NCI-H226 (cell line): ENCODE measurements at places on chromosomes 1 and 21.
A peak's percentile ranks its signal among the peaks of the same experiment; 100 is the strongest.

GRCh38 chr1:228210076-228210651 lies 2.3 kb downstream of the OBSCN start:
- DNase-seq = peak; percentile 60

GRCh38 chr1:118360817-118361216 lies 175.8 kb upstream of the SPAG17 start:
- DNase-seq = no peak

DNA sequence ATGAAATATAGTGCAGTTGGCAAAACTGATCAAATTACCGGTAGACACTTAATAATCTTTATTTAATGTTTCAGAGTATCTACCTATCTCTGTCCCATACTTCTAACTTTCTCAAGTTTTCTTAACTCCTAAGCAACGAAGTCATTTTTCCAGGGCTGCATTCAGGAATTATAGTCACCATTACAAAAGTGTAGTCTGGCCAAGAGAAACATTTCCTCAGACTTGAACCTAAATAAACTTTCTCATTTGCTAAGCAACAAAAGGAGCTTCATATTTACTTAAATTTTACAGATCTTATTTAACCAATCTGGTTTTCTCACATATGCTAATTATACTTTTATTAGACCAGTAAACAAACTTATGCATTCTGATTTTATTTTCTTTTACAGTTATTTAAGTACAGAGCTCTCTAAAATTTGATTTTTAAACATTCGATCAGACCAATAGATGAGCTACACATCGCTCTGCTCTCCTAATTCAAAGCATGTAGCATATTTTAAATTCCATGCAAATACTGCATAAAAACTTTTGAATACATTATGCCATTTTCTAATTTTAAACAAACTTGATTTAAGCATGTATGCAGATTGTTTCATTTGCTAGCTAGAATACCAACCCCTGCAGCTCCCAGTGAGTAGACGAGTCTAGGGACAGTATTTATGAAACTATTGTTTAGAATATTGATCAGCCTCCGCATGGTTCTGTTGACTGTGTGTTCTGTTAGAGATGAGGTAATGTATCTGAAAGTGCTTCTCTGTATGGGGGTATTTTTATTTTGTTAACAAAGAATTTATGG lies 201.4 kb downstream of the CHRM3 start:
- DNase-seq = no peak

GRCh38 chr1:199182186-199182843 lies 543.5 kb downstream of the PTPRC start:
- no peak for DNase-seq

DNA sequence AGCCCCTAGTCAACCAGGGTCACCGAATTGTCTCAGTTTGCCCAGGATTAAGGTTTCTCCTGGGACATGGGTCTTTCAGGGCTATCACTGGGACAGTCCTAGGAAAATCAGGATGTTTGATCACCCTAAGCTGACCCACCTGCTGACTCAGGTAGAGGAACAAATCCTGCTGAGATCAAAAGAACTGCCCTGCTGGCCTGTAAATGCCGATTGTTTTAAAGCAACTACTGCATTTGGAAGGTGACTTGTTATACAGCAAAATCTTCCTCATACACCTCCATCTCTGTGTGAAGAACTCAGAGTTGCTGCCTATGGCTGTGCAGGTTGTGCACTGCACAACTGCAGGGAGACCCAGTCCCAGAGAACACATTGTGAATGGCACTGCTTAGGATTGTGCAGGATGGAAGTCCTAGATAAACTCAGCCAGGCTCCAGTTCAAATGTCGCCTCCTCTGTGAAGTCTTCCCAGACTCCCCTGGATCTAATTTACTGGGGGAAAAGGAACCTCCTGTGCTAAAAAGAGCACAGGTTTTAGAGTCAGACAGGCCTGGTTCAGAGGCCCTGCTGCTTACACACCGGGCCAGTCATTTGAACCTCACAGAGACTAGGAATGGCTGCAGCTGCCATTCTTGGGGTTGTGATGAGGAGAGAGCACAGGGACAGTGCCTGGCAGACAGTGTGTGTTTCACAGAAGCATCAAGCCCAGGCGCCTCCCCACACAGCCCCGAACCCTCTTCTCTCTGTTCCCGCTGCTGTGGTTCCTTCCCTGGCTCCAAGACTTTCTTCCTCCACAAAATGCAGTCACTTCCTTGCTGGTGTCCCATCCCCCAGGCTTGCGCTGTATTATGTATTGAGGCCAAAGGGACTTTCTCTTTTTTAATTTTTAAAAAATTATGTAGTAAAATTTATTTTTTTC lies 23.2 kb upstream of the LRP8 start:
- no peak for DNase-seq

GRCh38 chr1:10674700-10675609 lies 121.5 kb downstream of the CASZ1 start:
- no peak for DNase-seq

DNA sequence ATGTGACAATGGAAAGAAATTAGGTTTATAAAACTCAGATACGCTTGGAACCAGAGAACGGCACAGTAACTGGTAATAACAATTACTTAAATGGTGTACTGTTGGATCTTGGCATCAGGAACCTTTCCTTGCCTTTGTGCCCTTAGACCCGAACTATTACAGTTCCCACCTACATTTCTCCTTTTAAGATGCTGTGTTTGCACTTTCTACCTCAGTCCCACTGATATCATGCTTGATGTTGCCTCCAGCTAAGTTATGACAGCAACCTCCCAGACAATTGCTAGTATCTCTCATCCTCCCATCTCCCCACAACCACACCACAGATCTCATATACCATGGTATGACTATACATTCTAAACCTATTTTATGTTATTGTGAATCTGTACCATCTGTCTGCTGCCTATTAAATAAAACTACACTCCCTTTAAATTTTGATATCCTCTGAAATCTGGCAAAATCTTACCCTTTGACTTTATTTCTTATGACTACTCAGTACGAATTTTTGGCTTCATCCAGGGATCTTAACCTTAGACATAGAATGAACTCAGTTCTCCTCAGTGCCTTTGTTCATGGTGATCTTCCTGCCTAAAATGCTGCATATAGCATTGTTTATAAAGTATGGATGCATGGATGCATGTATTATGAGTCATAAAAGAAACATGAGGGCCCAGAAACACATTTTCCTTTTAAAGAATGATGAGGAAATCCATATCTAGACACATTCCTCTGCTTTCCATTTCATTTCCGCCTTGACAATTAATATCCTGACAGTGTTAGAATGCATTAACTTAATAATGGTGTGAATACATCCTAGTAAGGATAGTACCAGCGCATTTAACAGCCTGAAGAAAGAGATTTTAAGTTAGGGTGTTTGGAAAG lies 64.1 kb downstream of the LRRC8D start:
- peak; percentile 80 for DNase-seq

GRCh38 chr1:192697771-192698170 lies 61.8 kb downstream of the RGS13 start:
- no peak for DNase-seq

DNA sequence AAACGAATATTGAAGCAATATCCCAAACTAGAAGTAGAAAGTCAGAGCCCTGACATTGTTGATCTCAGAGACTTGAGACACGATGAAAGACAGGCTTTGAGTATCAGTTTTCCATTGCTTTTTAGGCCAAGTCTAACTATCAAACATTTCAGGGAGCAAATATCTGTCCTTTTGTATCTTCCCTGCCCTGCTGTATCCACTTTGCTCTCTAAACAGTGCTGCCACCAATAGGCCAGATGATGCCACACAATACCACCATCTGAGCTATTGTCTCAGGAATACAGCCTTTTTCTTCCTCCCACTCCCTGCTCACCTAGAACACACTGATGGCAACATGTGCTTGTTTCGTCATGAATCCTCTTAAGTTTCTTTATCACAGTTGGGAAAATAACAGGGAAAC lies 62.6 kb upstream of the SPAG17 start:
- peak; percentile 9 for DNase-seq
